ENCODE measurements at places on chromosomes 1 and 21.

GRCh38 chr1:27476237-27476636 is 13.7 kb downstream of the WASF2 start:
- DNase-seq = no peak

- no peak for DNase-seq
These were observed 1.1 kb downstream of the EFNA3 start for GRCh38 chr1:155079487-155080311.

GRCh38 chr1:246765521-246765920 is 41.3 kb downstream of the SCCPDH start:
- no peak for DNase-seq

GRCh38 chr1:93677729-93678128 is 3.9 kb downstream of the BCAR3 start:
- no peak for DNase-seq

- no peak for DNase-seq
These were observed 81.6 kb upstream of the DISP3 start for GRCh38 chr1:11397151-11397901.

DNA sequence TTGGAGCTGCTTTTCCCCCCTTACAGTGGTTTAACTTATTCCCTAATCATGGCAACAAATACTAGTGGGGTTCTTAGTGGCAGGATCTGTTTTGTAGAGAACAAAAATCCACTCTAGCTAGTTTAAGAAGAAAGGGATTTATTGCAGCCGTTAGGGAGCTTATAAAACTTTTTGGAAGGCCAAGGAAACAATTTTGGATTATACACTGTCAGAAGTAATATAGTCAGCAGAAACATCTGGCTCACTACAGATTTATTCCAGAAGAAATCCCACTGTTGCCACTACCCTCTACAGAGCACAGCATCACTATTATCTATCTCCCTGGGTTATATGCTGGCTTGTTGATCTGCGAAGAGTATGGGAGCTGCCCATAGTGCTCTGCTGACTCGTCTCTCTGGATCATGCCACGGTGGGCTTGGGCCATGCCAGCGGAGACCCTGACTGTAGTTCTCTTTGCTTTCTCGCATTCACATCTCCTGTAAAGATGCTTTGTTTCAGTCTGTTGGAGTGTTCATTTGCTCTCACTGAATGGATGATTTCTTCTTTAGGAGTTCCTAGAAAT is 107.5 kb downstream of the ODF2L start:
- no peak for DNase-seq

- no peak for DNase-seq
These were observed 129.0 kb downstream of the APP start for GRCh38 chr21:26041431-26042180.

GRCh38 chr1:37481289-37482003 is 7.1 kb downstream of the ZC3H12A start:
- no peak for DNase-seq

DNA sequence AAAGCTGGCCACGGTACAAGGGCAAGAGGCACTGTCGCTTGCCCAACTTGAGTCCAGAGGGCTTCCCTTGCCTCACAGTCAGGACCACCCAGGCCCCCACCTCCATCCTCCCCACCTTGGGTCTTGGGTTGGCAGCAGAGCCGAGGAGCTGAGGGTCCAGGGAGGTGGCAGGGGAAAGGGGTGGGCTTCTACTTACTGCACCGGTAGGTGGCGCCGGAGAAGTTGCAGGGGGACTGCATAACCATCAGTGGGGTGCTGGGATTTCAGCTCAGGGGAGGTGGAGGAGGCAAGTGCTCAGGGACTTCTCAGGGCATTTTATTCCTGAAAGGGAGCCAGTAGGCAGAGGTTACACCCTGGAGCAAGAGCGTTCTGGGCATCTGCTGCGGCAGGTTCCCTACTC is 44.0 kb downstream of the TRIM62 start:
- DNase-seq = peak; percentile 25

DNA sequence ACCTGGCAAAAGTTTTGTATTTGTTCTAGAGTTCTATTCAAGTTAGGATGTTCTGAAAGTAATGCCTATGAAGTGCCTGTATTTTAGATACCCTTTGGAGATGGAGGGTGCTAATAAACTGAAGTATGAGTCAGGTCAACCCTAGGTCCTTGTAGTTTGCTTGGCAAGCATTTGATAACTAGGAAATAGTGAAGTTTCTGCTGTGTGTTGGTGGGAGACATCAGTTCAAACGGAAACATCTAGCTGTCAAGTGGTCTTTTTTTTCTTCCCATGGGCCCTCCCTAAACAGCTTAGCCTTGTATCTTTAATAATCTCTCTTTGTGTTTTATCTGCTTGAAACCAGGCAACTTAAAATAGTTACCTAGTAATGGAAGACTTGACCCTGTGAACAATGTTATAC is 4.5 kb downstream of the MRPS6 start:
- DNase-seq = no peak

DNA sequence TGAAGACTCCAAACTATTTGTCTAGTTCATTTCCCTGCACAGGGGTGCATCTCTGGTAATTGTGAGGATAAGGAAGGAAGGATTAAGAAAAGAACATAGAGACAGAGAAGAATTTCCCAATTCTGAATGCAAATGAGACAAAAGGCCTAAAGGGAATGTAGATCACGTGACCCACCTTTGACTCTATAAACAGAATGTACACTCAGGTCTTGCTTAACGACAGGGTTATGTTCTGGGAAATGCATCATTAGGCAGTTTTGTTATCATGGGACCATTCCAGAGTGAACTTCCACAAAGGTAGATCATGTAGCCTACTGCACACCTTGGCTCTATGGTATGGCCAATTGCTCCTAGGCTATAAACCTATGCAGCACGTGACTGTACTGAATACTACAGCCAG is 252.3 kb upstream of the ZP4 start:
- DNase-seq = no peak

DNA sequence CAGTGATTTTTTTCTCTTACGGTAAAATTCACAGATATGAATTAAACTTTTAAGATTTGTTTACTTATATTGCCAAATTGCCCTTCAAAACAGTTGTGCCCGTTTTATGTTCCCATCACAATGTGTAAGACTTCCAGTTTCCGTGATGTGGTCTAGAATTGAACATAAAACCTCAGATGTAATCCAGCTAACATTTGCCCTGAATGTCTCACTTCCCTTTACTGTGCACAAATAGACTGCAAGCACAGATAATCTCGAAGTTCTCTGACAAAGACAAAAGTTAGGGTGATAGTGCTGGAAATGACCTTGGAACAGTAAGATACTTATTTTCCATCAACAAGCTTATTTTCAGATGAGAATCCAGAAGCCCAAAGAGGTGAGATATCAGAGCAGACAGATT is 177.5 kb downstream of the ZZZ3 start:
- no peak for DNase-seq

GRCh38 chr1:156593661-156593989 is 2.0 kb downstream of the NAXE start:
- no peak for DNase-seq

GRCh38 chr1:201259476-201260235 is 23.6 kb upstream of the PKP1 start:
- DNase-seq = no peak

GRCh38 chr21:41737651-41738324 is 29.1 kb downstream of the RIPK4 start:
- DNase-seq = no peak

DNA sequence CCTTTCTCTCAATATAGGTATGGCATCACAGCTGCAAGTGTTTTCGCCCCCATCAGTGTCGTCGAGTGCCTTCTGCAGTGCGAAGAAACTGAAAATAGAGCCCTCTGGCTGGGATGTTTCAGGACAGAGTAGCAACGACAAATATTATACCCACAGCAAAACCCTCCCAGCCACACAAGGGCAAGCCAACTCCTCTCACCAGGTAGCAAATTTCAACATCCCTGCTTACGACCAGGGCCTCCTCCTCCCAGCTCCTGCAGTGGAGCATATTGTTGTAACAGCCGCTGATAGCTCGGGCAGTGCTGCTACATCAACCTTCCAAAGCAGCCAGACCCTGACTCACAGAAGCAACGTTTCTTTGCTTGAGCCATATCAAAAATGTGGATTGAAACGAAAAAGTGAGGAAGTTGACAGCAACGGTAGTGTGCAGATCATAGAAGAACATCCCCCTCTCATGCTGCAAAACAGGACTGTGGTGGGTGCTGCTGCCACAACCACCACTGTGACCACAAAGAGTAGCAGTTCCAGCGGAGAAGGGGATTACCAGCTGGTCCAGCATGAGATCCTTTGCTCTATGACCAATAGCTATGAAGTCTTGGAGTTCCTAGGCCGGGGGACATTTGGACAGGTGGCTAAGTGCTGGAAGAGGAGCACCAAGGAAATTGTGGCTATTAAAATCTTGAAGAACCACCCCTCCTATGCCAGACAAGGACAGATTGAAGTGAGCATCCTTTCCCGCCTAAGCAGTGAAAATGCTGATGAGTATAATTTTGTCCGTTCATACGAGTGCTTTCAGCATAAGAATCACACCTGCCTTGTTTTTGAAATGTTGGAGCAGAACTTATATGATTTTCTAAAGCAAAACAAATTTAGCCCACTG is 11.5 kb downstream of the HIPK1 start:
- no peak for DNase-seq

DNA sequence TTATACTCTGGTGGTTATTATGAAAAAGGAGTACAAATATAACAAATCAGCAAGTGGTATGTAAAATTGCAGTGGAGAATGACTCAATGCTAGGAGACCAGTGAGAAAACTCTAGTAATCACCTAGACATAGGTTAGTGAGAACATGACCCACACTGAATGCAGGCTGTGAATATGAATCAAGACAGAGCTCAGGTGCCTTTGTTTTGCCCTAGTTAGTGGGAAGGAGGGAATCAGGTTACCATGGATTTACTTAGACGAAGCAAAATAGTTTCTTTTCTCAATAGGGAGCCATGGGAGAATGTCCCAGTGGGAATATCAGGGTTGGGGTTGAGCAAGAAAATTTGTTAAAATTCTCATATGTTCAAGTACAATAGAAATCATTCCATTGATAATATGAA is 10.6 kb upstream of the GCLM start:
- no peak for DNase-seq

DNA sequence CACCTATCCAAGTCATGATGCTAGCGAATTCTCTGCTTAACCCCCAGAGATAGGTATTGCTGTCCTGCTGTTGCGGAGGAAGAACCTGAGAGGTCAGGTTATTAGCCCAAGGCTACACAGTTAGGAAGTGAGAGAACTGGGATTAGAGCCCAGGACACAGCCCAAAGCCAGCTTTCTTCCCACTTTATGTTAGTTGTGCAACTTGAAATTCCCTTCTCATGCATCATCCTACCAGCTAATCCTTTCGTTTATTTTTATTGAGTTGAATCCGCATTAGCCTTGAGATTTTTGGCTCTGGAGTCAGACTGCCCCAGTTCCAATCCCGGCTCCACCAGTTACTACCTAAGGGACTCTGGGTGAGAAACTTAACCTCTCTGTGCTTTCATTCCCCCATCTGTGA is 65.4 kb downstream of the PLEKHA6 start:
- DNase-seq = no peak

DNA sequence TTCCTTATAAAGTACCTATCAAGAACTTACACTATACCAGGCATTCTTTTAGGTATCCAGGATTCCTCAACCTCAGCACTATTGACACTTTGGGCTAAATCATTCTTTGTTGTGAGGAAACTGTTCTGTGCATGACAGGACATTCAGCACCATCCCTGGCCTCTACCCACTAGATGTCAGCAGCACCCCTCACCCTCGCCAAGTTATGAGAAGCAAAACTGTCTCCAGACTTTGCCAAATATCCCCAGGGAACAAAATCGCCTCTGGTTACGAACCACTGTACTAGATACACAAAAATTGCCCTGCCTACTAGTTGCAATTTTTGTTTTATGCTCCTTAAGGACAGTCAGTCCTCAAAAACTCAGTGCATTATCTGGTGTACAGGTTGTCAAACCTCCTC is 35.7 kb downstream of the PALMD start:
- DNase-seq = no peak

- DNase-seq = no peak
These were observed 8.2 kb downstream of the UQCRHL start for GRCh38 chr1:15799004-15799867.

DNA sequence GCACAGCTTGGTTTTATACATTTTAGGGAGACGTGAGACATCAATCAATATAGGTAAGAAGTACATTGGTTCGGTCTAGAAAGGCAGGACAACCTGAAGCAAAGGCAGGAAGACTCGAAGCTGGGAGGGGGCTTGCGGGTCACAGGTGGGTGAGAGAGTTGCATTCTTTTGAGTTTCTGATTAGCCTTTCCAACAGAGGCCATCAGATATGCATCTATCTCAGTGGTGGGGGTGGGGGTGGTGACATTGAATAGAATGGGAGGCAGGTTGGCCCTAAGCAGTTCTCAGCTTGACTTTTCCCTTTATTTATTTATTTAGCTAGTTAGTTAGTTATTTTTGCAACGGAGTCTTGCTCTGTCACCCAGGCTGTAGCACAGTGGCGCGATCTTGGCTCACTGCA is 85.6 kb downstream of the WDR4 start:
- no peak for DNase-seq

DNA sequence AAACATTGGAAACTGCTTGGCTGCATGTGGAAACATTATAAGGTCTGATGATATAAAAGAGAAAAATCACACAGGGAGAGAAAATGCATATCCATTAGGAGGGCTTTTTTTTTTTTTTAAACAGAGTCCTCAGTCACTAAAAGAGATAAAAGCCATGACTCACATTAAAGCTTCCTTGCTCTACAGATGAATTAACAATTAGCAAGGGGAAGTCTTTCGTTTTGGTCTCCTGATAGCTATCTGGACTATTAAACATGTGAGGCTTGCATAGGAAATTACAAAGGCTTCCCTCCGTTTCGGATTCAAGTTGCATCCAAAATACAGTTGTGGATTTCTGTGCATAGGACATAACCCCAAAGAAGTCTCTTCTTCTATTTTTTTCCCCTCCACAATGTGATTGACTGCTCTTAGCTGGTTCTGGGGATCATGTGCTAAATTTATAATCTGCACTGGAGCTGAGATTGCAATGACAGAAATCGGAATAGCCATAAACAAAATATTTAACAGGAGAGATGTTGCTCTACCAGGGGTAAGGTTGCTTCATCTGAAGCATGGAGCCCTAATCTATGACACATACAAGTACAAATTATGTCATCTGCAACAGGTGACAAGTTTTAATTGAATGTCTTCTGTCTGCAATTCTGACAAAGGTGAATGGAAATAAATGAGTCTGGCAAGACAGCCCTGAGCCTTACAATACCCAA is 146.8 kb downstream of the ESRRG start:
- no peak for DNase-seq

DNA sequence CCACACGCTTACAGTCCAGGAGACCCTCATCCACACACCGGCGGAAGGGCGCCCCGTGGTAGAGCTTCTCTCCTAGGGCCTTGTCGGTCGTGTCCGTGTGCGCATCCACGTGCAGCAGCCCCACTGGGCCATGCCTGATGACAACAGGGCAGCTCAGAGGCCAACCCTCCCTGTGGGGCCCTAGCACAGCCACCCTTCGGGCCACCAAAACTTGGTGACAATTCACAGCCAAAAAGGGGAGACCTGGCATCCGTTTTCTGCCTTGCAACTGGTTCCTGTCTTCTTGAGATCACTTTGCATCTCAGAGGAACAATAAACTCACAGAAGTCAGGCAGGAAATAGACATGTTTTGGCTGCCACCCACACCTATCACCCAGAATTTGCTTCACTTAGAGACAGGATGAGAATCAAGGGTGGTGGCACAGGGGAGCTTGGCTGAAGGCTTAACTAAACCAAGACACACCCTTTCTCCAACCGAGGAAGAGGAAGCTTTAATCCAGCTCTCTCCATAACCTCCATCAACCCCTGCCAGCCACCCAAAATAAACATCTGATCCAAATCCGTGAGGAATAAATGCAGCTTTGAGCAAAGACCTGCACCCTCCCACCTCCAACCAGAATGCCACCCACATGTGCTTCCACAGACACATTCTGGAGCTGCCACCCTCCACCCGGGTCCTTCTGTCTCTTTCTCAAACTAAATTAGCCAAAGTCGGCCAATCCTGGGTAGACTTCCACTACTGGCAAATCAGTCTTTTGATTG is 5.7 kb downstream of the AGMAT start:
- peak; percentile 25 for DNase-seq
